ENCODE measurements at places on chromosomes 16 and 17.

DNA sequence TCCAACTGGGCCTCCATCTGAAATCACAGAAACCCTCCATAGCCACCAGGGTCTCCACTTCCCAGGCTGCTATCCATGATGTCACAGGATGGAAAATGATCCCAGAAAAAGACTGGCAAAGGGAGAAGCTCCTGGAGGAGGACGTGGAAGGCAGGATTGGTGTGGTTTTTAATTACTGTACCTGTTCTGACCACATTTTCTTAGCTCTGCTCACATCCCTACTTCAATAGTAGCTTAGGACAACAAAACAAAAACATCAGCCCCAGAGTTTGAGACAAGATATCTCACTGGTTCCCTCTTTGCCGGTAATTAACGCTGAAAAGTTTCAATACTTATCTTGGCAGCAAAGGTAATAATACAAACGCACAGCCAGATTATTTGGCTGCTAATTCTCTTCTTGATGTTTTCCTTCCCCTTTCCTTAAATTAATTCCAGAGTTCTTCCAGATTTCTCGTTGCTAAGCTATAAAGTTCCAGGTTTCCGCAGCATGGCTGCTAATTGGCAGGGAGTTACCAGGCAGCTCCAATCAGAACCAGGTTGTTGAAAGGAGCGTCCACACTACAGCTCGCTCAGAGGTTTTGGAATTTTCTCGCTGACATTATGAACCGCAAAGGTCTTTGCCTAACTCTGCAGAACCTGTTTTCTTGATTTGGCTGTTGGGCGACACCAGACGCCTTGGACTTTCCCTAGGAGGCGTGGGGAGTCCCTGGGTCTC is 263.4 kb downstream of the MRTFB start:
- H3K4me1 ChIP-seq, result peaks cover 3% of the 10 kb centered on the region
- no peak overlapping the region for H3K4me3 ChIP-seq
- H3K36me3 ChIP-seq, result no peaks in the 10 kb centered on the region
- H3K27me3 ChIP-seq, result no peaks in the 10 kb centered on the region
- no peak overlapping the region for H3K27ac ChIP-seq

DNA sequence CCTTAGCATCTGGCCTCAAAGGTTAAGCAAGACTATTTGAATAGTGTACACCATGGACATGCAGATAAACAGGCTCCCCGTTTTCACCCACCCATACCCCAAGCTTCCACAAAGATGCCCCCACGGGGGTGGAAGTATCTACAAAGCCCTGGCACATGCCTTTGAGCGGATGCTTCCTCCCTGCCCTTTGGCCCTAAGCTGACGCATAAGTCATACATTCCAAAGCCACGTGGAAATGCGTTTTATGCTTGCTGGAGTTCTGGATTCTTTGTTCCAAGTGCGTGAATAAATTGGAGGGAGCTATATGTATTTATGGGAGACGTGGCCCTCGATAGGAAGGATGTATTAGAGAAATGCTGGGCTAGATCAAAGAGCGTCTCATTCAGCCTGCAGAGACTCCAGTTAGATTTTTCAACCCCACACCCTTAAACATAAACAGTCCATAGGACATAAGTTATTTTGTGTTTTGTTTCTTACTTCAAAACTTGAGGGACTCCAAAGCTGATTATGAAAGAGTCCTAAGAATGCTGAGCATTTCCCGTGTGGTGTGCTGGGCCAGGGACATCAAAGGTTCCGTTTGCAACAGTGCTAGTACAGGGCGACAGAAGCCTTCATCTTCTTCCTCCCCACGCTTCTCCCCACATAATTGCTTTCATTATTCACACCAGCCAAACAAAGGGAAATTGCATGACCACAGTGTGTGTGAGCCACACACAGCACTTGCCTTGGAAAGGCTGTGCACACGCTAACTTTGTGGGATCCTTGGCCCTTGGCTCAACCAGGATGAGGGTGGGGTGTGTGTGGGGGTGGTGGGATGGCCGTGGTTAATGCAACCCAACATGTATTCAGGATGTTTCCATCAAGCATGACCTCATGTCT is 73.6 kb downstream of the WIPI1 start:
- no peak for DNase-seq
- no peaks in the 10 kb centered on the region for H3K27me3 ChIP-seq

DNA sequence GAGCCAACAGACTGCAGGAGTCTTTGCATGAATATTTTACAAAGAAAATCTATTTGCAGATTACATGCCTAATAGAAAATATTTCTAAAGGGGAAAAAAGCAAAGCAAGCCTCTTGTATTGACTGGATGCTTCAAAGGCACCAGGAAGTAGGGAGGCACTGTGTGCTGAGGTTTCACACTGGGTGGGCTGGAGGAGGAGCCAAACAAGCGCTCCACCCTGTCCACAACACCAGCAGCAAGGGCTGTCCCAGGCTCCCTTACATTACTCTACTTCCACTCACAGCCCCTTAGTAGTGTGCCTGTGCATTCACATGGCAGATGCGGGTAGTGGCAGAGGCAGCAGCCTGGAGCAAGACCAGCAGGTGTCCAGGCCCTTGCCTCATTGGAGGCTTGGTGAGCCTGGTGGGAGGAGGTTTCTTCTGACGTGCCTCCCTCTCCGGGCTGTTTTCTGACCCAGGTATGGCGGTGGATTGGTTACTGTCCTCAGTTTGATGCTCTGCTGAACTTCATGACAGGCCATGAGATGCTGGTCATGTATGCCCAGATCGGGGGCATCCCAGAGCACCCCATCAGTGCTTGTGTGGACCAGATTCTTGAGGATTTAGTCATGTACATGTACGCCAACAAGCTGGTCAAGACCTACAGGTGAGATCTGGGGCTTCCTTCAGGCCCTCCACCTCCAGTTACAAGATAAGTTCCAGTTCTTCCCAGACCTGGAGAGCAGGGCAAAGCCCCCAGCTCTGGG is 7.0 kb upstream of the CCNF start:
- no peak overlapping the region for H3K27ac ChIP-seq
- no peak for DNase-seq
- no peaks in the 10 kb centered on the region for H3K4me1 ChIP-seq
- H3K27me3 ChIP-seq, result no peaks in the 10 kb centered on the region

DNA sequence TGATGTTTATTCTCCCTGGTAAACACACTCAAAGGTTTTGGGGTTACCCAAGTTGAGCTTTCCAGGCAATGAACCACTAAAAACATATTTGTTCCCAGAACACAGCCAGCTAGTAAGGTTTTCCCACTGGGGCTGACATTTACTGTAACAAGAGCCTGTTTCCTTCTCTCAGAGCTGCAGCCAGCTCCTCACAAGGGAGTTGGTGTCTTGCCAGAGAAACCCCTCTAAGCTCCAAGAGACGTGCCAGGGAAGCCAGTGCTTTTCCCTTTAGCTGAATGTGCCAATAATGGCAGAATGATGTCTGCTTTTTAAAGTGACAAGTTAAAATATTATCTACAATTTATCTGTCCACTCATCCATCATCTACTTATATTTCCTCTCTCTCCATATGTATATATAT is 170.8 kb upstream of the RBFOX1 start:
- H3K4me1 ChIP-seq, result no peaks in the 10 kb centered on the region
- DNase-seq, result no peak
- H3K36me3 ChIP-seq, result no peaks in the 10 kb centered on the region
- no peak overlapping the region for H3K27ac ChIP-seq

- peaks cover 10% of the 10 kb centered on the region for H3K4me1 ChIP-seq
- no peak for DNase-seq
- H3K27ac ChIP-seq, result no peak overlapping the region
- no peaks in the 10 kb centered on the region for H3K27me3 ChIP-seq
- no peak overlapping the region for H3K4me3 ChIP-seq
These were observed 112.4 kb upstream of the CDH5 start for GRCh38 chr16:66254106-66254505.

- H3K4me3 ChIP-seq, result peak overlapping the region; percentile 76
- DNase-seq, result no peak
- peaks cover 35% of the 10 kb centered on the region for H3K4me1 ChIP-seq
- H3K27me3 ChIP-seq, result no peaks in the 10 kb centered on the region
These were observed 80.9 kb upstream of the CREBBP start for GRCh38 chr16:3961449-3961849.

DNA sequence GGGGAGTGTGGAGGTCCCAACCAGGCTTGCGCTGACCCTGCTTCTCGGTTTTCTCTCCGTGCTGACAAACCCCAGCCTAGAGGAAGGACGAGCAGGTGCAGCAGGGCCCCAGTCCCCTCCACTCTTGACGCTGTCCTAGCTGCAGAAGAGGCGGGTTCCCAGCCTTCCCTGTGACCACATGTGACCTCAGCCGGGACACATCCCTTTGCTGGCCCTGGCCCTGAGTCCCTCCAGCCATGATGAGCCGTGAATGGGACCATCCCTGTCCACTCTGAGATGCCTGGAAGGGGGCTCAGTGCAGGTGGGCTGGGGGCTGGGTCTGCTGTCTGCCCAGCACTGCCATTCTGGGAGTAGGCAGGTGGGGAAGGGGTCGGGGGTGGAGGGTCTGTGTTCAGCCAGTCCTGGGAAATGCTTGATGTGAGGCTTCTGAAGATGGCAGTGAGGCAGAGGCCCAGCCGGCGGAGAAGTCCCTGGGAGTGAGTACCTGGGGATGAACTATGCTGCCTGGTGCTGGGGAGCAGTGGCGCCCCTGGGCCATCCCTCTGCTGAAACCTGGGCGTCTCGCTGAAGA is 1.9 kb upstream of the TUBB3 start:
- H3K36me3 ChIP-seq, result no peaks in the 10 kb centered on the region
- peak overlapping the region; percentile 93 for H3K4me3 ChIP-seq
- peaks cover 25% of the 10 kb centered on the region for H3K4me1 ChIP-seq
- peak overlapping the region; percentile 79 for H3K27ac ChIP-seq
- peaks cover 7% of the 10 kb centered on the region for H3K27me3 ChIP-seq

DNA sequence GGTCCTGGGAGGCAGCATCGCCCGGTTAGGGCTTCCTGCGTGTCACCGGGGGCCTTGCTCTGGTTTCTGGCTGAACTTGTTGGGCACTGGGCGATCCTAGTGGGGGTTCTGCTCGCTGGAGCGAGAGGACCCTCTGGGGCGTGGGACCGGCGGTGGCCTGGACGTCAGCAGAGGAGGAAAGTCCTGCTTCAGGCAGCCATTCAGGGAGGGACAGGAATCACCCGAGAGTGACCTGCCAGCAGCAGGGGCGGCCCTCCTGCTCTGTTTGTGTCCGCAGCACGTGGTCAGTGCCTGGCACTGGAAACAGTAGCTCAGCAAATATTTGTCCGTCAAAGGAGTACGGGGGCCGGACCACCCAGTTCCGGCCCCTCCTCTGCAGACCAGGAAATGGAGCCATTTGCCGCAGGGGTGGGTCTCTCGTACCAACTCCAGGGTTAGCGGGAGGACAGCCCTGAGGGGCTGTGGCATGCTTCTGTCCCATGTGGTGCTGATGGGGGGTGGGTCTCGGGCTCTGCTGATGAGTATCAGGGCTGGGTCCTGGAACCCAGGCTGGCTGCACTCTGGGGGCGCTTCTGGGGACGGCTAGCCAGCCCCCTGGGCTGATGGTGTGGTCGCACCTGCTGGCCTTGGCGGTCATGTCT is 48.3 kb downstream of the BAIAP2 start:
- no peaks in the 10 kb centered on the region for H3K4me1 ChIP-seq
- peaks cover 3% of the 10 kb centered on the region for H3K36me3 ChIP-seq
- no peaks in the 10 kb centered on the region for H3K27me3 ChIP-seq
- no peak for DNase-seq
- H3K27ac ChIP-seq, result no peak overlapping the region

DNA sequence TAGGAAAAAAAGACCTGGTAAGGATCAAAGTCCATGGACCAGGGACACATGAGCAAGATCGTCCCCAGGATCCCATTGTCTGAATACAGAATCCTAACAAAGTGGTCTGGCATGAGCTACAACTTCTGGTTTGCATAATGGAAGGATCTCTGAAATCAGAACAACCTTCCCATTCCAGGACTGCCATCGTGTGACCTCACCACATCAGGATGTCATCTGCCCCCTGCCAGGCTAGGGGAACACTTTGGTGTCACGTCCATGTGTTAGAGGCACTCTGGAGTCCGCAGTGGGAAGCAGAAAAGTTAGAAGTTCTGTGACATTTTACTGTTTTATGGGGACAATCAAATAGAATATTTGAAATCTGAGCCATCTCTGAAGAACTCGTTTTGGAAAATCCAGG is 160.7 kb downstream of the RGS9 start:
- no peak for DNase-seq
- H3K36me3 ChIP-seq, result no peaks in the 10 kb centered on the region
- H3K4me1 ChIP-seq, result no peaks in the 10 kb centered on the region
- no peak overlapping the region for H3K4me3 ChIP-seq
- H3K27ac ChIP-seq, result no peak overlapping the region
- no peaks in the 10 kb centered on the region for H3K27me3 ChIP-seq

DNA sequence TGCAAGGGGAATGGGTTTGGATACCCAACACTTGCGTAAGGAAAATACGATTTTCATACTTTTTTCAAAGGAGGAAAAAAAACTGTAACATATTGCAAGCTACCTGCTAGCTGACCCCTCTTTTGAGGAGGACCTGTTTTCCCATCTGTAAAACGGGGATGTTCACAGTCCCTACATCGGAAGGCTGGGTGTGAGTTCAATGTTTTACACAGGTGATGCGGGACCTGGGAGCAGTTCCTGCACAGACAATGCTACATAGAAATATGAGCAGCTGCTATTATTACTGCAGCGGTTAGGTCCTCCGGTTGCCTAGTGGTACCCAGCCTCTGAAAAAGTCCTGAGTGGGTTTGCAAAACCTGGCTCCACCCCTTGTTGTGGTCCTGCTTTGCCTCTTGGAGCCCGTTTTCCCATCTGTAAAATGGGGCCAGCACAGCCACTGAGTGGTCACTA is 3.5 kb downstream of the SOCS1 start:
- peaks cover 6% of the 10 kb centered on the region for H3K4me1 ChIP-seq
- no peak overlapping the region for H3K4me3 ChIP-seq
- DNase-seq, result no peak
- H3K27ac ChIP-seq, result no peak overlapping the region

DNA sequence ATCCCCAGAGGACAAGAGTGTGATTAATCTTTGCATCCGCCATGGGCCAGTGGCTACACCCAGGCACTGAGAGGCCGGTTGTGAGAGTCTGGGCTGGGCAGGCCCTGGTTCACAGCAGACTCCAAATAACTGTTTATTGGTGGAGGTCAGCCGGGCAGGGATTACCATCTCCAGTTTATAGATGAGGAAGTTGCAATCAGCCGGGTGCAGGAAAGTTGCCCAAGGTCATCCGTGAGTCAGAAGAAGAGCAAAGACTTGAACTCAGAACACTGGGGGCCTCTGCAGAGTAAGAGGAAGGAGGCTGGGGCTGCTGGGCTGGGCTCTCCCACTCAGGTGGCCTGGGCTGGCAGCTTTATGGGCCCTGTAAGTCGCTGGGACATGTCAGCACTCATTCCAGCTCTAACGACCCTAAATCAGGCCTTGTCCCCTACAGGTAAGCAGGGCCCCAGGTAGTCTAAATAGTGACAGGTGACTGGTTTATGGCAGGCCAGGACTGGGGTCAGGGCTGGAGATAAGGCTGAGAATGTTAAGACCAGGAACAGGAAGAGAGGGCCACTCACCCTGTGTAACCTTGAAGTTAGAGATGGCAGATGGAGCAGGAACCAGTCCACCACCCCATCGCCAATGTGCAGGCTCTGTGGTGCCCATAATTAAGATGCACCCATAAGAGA is 2.1 kb upstream of the CA4 start:
- no peak overlapping the region for H3K27ac ChIP-seq
- no peaks in the 10 kb centered on the region for H3K36me3 ChIP-seq
- peaks cover 30% of the 10 kb centered on the region for H3K27me3 ChIP-seq
- no peak for DNase-seq

- no peaks in the 10 kb centered on the region for H3K4me1 ChIP-seq
- H3K36me3 ChIP-seq, result no peaks in the 10 kb centered on the region
- DNase-seq, result no peak
- H3K27me3 ChIP-seq, result no peaks in the 10 kb centered on the region
These were observed 109.5 kb downstream of the ANKFN1 start for GRCh38 chr17:56262803-56263202.
